ENCODE measurements at places on chromosomes 4 and X.

DNA sequence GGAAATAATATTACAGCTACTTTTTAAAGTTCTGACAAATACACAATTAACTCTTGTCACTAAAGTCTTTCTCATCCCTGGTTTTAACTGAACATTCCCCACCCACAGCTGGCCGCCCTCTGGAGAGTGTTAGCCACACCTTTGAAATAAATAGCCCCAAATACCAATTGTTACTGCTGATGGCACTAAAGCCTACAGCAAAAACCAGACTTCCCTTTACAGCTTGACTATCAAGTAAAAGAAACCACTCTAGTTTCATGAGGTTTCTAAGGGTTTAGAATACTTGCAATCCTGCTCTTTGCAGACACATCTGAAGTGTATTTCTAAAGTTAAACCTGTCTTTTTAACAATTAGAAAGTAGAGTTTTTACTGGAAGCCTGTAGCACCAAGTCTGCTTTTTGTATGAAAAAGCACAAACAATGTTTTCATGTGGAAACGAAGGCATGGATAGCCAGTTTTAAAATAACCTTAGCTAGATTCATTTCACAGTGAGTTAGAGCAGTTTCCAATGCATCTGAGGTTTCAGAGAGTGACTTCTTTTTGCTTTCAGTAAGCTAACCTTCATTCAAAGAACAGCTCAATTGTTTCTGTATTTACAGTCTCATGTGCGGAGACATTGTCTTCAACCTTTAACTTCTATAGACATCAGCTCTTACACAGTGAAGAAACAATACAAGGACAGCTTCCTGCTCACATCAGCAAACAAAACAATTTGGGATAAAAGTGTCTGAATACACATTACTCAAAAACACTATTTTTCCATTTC lies 164.8 kb upstream of the VEGFC start:
- DNase-seq = no peak

GRCh38 chr4:1321486-1321885 lies 25.5 kb upstream of the UVSSA start:
- DNase-seq = no peak

DNA sequence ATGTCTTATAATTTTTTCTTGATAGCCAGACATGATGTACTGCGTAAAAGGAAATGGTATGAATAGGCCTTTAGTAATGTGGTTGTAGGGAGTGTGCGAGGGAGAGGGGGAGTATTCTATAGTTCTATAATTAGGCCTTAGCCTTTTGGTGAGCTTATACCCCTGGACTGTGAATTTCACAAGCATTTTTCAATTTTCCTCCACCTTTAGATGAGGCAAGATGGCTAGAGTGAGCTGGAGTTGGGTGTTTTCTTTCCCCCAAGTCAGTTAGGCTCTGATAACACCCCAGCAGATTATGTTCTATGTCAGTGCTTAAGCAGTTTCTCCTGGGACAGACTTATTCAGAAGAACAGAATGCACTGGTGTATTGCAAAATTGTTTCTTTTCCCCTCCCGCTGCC lies 210.2 kb upstream of the NPY2R start:
- no peak for DNase-seq

- no peak for DNase-seq
These were observed 4.3 kb upstream of the ARHGAP10 start for GRCh38 chr4:147727476-147728028.

GRCh38 chr4:181693517-181693916 lies 549.7 kb upstream of the TENM3 start:
- no peak for DNase-seq

GRCh38 chrX:14899607-14900006 lies 26.4 kb downstream of the MOSPD2 start:
- DNase-seq = no peak

DNA sequence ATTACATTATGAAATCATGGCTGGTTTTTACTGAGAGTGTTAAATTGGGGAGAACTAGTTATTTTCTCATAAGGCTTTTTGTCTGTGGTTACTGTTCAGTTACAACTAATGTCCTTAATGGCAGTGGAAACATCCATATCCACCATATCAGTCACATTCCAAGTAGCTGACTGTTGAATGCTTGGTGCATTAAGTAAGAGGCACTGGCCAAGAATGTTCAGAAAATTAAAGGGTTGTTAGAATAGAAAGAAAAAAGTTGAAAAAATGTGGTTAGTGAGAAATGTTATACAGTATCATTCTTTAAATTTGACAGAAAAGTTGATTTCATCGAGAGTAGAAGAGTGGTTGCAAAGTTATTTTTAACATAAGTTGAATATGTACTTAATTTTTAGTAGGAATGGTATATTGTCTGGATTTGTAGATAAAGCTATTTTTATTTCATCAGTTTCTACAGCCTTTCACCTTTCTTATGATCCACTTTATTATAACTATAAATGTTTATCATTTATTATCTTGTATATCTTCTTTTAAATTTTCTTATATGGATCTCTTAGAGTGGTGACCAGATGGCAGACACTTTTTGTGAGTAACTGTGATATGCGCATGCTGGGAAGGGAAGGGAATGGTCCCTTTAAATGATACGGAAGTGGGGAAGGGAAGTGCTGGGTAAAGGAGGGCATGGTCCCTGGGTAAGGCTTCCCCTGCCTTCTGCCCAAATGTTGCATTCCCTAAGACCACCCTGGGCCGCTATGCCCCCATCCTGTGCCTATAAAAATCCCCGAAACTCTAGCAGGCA lies 2407.1 kb downstream of the ARAP2 start:
- no peak for DNase-seq

All from amygdala (tissue), 56 donors.